ENCODE measurements at places on chromosomes 1 and 21.

- DNase-seq = no peak
Measured at GRCh38 chr1:116572099-116572498, 1.3 kb upstream of the CD58 start.

GRCh38 chr1:159786465-159786864, 5.7 kb downstream of the DUSP23 start:
- no peak for DNase-seq

- no peak for DNase-seq
Measured at GRCh38 chr21:36288651-36289243, 31.2 kb upstream of the MORC3 start.

GRCh38 chr1:22717037-22717760, 6.6 kb downstream of the EPHB2 start:
- no peak for DNase-seq

GRCh38 chr1:34784751-34785221, 3.8 kb downstream of the GJB3 start:
- DNase-seq = no peak

Measured in NCI-H2227 treated with DMSO at 0.1 percent for 48 hours (cell line).